Type B pancreatic cell (in vitro differentiated cells): ENCODE measurements at places on chromosomes 7 and 10. TPM values are rescaled to one million over a fixed set of nuclear protein-coding genes. Genes with fewer than 3 reads are reported as not detected.

MYOZ1 gene
- 0.36 and 0.82 TPM in 2 replicates for total RNA-seq

RPP38 gene
- 18.1 and 23.2 TPM in 2 replicates for total RNA-seq

NODAL gene
- total RNA-seq, result not detected in 2 replicates

ARHGEF35 gene
- 8.6 and 24.2 TPM in 2 replicates for total RNA-seq

A1CF gene
- total RNA-seq, result 12.1 and 26.1 TPM in 2 replicates

DNA sequence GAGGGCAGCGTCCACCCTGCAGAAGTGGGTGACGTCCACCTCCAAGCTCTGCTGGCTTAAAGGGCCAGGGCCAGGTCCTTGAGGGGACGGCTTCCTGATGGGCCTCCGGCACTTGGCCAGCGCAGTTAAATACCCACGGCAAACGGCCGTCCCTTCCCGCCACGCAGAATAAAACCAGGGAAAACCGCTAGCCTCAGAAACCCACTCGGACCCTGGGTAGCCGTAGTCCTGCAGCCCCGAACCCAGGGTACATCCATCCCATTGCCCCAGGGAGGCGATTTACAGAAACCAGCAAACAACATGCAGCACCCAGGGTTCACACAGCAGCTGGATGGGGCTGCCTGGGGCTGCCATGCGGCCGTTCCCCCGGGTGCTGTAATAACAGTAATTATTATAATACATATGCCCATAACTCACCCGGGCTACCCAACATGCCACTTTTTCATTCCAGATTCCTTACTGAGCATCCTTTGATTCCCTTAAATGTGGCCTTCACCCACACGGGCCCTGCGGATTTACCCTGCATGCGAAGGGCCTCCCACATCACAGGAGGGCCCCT, 81.5 kb upstream of the PDGFA start:
- no peak for DNase-seq

DNA sequence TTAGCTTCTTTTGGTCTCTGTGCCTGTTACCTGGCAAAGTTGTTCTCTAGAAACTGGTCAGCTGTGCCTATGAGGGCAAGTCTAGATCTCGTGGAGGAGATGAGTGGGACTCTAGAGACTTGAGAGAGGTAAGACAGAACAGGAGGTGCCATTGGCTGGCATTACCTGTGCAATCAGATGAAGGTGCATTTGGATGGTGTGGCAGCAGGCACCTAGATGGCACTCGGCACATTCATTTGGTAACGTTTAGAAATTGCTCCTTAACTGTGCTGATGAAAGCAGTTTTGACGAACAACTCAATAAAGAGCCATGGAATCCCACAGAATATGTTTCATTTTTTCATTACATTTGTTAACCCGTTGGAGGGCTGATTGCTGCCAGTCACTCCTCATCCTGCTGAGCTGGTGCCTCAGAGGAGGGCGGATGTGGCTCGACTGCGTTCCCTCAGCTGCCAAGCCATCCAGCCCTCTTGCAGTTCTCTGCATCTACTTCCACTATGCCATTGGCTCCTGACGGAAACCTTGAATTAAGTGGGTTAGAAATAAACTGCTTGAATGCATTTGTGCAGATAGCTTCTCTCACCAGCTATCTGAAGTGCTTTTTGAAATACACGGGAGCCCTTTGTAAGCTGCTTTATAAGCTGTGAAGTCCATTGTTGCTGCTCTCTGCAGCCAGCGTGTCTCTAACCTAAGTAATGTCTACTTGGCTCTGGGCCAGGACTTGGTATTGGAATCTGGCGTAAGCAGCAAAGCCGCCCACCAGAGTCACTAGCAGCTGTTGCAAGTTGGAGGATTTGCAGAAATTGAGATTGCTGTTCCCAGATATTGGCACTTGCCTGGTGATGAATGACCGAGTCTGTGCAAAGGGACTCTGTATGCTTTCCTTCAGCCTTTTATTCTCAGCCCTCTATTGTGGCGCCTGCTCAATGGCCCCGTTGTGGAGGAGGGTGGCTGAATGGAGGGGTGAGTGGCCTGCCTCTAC, 87.4 kb downstream of the LRRC4 start:
- DNase-seq, result no peak
